ENCODE measurements at places on chromosomes 4 and X.
A peak's percentile ranks its signal among the peaks of the same experiment; 100 is the strongest.

- DNase-seq = no peak
Observed at GRCh38 chrX:135454816-135455215, 33.1 kb downstream of the SMIM10L2A start.

DNA sequence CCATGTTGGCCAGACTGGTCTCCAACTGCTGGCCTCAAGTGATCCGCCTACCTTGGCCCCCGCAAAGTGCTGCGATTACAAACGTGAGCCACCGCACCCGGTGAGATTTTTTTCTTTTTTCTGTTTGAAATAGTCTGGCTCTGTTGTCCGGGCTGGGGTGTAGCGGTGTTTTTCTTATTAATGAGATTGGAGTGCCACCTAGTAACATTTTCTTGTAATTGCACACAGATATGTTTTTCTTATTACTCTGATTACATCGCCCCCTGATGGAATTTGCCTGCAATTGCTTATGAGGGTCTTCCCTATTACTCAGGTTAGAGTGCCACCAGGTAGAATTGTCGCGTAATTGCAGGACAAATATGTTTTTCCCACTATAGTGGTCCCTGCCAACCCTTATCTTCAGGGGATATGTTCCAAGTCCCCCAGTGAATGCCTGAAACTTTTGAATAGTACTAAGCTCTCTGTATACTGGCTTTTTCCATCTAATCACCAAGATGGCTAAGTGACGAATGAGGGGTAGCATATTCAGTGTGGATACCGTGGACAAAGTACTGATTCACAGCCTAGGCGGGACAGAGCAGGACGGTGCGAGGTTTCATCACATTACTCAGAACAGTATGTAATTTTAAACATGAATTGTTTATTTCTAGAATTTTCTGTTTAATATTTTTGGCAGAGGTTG lies 8.6 kb upstream of the PDHA1 start:
- DNase-seq = no peak

- DNase-seq = no peak
Observed at GRCh38 chrX:136766785-136767103, 14.0 kb downstream of the ARHGEF6 start.

DNA sequence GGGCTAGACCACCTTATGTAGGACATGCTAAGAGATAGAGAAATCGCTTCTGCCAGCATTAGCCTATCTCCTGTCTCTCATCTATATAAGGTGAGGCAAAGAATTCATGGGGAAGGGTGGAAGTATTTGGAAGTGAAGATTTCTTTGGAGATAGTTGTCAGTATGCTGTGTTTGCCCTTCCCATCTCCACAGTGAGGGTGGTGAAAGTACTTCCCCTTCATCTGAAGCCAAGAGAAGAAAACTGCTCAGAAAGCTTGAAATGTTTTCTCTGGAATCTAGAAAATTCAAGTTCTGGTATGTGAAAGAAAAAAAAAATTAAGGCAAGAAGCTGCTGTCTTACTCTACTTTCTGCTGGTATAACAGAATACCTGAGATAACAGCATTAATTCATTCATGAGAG lies 12.3 kb upstream of the ADH5 start:
- DNase-seq = no peak

DNA sequence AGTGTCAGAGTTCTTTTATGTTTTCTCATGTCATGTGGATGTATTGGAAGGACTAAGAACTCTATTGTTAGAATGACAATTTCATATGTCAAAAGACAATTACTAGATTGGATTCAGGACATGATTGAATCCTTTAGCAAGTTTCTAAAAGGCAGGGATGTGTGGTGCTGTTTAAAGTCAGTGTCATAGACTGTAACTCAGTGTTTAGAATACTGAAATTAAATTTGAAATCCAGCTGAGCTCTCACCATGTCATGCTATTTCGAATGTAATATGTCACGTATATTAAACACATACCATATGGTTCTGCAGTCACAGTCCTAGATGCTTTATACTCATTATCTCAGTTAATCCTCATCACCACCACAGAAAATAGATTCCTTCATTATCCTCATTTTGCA lies 7.8 kb downstream of the GUCY1B1 start:
- DNase-seq = no peak

DNA sequence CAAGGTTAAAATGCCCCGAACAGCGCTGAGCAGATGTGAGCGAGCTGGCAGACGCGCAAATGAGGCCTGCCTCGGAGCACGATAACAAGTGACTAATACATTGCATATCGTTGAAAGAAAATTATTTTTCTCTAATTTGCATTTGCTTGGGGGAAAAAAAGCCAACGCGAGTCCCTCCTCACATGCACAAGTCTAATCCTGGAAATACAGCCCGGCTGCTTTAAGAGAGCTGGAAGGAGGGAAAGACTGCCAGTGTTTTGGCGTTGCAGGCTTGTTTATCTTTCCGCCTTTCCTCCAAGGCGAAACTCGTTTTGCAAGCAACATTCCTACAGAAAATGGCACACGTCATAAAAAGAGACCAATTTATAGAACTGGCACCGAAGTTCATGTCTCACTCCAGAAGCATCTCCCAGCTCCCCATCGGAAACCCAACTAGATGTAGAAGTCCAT lies 12.6 kb downstream of the BCOR start:
- peak; percentile 1 for DNase-seq

DNA sequence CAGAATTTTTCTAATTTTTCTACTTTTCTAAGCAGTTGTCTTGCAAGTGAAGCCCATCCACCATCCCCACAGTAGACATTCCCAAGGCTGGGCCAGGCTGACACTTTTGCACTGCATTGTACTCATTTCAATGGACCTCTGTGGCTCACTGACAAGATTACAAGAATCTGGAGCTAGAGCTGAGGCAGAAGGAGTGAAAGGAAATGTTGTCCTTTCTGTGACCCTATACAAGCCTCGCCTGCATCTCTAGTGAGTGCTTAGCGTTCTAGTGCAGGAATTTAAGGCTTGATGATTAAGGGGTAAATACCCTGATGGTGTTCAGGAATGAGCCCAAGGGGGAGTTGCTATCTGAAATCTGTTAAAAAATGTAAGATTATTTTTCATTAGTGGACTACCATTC lies 6.3 kb downstream of the MAGED1 start:
- no peak for DNase-seq

DNA sequence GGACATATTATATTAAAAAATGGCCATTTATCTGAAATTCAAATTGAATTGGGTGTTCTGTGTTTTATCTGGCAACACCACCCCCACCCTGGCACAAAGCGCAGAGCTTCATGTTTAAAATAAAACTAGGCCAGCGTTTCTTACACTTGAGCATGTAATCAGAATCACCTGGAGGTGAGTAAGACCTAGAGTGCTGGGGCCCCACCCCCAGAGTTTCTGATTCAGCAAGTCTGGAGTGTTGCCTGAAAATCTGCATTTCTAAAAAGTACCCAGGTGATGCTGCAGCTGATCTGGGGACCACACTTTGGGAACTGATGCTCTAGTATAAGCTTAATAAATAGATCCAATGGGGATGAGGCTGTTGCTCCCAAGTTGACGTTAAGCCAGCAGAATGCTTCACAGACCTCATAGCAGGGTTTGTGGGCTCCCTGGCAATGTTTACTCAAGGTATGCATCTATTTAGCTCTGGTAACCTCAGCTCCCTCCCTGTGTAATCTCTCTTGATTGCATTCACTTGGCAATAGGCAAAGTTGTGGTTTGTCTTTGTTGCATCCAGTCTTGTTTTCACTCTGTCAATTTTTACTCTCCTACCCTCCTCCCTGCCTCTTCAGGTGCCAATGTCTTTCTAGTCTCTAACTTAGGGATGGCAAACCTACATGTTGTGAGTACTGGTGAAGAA lies 99.8 kb upstream of the TEX13D start:
- no peak for DNase-seq

- no peak for DNase-seq
Observed at GRCh38 chr4:123399627-123400358, 3.2 kb downstream of the SPRY1 start.

- DNase-seq = no peak
Observed at GRCh38 chr4:189858435-189858834, 82.2 kb upstream of the FRG1 start.

DNA sequence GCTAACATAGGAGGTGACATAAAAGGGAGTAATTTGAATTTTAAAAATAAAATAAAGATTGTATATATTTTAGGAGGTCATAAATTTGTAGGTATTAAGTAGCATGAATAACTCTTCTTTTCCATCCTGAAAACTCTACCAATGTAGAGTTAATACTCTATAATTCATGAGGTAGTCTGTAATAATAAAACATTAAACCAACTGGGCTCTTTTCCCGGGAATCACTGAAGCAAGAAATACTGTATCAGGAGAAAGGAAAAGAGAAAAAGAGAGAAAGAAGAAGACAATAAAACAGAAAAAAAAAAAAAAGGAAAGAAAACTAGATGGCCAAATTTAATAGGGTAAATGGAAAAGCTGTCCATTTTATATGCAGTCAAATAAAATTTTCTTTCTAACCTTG lies 984.4 kb downstream of the CCSER1 start:
- DNase-seq = no peak

DNA sequence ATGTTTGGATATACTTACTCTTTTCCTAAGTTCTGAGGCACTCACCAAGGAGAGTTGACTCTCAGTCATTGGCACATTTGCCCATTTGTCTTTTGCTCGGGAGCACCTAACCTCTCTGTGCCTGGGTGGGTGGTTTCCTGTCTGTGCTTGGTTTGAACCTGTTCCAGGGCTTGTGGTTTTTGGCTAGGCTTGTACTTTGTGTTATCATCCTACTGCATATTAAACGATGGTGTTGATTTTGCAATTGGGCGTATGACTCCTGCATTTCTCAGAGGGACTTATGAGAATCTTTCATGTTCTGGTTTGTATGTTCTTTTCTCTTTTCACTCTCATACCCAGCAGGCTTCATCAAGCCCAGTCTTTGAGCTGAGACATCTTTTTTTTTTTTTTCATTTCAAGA lies 161.7 kb downstream of the BTC start:
- DNase-seq = no peak

DNA sequence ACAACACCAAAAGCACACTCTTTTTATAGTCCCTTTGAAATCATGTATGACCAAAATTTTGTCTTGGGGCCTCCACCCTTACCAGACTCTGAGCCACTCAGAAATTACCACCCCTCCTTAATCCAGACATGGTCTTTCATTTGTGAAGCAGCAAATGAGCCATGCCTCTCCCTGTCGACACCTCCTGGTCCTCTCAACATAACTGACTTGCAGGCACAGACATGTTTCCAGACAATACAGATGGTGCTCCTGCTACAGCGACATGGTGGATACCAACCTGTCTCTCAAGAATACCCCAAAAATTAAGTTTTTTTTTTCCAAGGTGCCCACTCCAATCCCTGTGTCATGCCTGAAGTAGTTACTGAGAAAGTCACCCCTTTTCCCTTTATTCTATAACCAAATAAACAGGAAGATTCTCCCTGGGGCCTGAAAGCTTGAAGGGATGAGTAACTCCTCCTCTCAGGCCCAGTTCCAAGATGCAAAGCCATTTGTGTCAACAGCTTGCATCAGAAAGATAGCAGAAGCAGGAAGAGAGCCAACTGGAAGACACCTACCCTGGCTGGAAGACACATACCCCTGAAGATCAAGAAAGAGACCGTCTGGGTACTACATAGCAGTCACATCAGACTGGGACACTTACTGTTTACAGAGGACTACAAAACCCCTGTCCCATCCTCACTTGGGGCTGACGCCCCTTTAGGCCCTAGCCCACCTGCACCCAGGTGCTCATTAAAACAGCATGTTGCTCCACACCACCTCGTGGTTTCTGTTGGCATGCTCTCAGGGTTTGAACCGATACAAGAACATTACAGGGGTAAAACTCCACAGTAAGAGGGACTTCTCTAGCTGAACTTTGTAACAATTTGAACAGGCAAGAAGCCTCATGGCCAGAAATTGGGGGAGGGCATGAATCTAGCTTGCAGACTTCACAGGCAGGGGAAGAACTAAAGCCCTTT lies 5.5 kb upstream of the UGT2B17 start:
- no peak for DNase-seq

Data from occipital lobe (tissue), 3 donors.